ENCODE measurements at places on chromosomes 2 and 18.

DNA sequence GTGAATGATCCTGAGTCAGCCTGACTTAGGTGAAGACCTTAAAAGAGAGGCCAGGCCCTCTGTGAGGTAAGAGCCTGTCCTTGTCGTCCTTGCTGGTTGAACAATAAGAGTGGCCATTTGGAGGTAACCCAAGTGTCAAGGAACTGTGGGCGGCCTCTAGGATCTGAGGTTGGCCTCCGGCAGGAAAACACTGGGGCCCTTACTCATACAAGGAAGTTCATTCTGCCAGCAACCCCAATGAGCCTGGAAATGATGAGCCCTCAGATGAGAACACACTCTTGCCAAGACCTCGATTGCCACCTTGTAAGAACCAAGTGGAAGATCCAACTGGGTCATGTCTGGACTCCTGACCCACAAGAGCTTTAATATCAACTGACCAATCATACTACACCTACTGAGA is 95.5 kb upstream of the LRATD1 start:
- DNase-seq, result no peak

DNA sequence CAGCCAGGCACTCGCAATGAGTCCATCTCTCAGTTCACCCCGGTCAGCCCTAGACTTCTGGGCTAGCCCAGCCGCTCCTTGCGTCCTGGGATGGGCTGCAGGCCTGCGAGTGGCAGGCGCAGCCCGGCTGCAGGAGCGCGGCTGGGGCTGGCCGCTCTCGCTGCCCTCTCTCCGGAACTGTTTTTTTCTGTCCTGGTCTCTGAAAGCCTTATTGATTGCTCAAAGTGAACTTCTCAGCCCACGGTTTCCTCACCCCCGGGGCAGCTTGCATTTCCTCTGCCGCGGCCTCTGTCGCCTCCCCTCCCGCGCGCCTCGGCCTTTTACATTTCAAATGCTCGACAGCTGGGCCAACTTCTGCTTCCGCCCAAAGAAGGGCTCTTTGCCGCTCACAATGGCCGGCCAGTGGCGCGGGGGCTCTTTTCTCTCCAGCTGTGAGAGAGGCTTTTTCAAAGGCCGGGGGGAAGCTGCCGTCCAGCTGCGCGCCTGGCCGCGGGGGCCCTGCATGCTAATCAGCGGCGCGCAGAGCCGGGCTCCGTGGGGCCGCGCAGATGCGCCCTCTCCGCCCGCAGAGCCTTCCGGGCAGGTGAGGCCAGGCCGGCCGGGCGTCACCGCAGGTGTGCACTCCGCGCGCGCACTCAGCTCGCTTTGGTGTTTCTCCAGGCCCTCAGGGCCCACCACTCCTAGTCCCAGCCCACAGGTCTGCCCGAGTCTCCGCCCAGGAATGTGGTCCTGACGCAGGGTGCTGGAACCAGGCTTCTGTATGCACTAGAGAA is 513.8 kb downstream of the RNF144A start:
- DNase-seq, result no peak

- no peak for DNase-seq
These were observed 74.5 kb downstream of the EPB41L3 start for GRCh38 chr18:5469340-5469739.

DNA sequence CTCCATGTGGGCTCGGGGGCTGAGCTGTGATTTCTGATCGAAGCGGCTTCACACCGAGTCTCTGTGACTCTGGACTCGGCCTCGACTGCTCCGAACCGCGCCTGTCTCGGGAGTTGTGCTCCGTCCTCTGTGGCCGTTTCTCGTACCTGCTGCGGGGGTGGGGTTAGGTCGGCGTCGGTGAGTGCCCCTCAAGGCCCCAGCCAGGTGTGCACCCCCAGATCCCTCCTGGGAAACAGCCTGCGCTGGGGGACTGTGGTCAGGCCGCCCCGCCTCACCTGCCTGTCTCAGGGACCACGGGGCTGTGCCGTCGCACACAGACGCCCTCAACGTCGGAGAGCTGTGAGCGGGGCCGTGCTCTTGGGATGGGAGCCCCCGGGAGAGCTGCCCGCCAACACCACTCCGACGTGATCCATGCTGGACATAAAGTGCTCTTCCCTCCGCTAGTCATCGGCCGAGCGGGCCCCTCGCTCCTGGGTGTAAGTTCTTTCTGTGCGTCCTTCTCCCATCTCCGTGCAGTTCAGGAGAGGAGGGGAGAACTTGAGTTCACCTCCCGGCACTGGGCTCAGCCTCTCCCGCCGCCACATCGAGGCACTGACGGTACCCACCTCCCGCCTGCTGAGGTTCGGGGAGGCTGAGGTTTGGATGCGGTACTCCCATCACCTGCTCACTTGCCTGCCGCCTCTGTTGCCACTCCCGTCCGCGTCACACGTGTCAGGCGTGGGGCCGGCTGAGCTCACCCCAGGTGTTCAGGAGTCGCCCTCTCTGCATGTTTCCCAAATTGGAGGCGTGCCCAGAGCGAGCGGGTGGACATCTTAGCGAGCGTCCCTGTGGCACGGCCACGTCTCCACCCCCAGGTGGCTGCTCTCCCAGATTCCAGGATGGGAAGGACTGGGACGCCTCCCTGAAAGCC is 55.7 kb downstream of the CTDP1 start:
- no peak for DNase-seq

DNA sequence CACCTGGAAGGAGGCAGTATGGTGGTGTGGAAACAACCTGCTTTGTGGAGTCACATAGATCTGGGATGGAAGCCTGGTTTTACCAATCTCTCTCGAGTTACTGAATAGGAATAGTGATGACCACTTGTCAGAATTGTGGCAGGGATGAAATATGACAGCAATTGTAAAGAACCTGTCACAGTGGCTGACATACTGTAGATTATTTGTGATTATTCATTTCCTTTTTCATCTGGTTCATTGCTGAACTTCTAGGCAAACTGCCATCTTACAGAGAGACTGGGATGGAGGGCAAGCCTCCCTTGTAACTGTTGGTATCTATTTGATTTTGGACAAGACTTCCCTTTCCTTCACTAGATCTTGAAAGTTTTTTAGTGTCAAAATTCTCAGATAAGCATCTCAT is 42.0 kb downstream of the FMNL2 start:
- no peak for DNase-seq

Measured in CD4-positive, alpha-beta memory T cell (primary cell).